Activated T-cell treated with anti-CD3 and anti-CD28 coated beads, Interleukin-2, amount 50 U/mL, for 24 hours (primary cell): ENCODE measurements at places on chromosomes 6 and 20.

DNA sequence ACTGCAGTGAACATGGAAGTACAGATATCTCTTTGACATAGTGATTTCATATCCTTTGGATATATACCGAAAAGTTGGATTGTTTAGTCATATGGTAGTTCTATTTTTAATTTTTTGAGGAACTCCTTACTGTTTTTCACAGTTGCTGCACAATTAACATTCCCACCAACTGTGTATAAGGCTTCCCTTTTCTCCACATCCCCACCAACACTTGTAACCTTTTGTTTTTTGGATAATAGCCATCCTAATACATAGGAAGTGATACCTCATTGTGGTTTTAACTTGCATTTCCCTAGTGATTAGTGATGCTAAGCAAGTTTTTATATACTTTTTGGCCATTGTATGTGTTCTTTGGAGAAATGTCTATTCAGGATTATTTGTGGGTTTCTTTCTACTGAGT is 45.1 kb upstream of the TENT5A start:
- DNase-seq, result no peak

- DNase-seq, result no peak
Measured at GRCh38 chr20:14360416-14360815, 23.0 kb upstream of the FLRT3 start.

GRCh38 chr6:1491591-1492319 is 102.4 kb downstream of the FOXF2 start:
- DNase-seq, result no peak

DNA sequence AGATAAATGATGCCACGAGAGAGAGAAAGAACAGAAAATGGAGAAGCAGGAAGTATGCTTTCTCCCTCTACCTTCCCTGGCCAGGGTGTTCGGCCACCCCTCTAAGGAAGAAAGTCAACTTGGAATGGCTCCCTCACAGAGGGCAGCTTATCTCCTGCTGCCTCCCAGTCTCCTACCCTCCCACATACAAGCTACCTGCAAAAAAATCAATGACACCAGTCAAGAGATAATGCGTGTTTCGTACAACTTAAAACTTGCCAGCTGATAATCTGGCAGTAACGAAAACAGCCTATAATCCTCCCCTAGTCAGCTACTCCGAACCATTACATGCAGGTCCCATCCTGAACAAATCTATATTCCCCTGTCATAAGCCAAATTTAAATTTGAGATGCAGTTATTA is 61.7 kb downstream of the BTBD9 start:
- DNase-seq, result no peak

DNA sequence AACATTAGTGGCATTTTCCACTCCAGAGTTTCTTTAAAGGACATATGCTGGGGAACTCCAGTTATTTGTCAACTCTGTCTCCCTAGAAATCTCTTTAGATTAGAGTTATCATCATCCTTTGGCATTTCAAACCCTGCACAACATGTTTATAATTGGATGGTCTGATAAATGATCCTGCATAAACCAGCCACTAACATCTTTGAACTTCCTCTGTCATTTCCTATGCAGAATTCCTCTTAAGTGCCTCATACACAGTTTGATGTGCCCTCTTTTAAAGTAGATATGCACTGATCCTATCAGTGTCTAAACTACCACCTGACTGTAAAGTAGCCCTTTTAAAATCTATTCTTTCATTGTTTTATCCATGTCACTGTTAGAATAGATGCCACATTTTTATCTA is 306.3 kb upstream of the IRAK1BP1 start:
- DNase-seq, result no peak
